ENCODE measurements at places on chromosomes 1 and 21.

DNA sequence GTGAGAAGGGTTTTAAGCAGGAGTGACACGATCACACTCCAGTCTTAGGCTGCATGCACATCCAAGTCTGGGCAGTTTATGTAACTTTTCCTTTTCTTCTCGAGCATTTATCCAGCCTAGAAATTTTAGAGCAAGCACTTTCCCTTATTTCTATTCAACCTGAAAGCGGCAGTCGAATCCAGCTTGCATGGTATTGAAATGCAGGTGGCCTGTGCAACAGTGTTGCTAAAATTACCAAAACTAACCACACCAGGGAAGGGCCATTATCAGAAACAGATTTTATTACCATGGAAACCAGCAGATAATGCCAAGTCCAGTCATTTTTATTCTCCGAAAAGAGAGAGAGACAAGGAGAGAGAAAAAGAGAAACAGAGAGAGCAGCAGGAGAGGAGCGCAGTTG, 179.9 kb upstream of the ZC3H12A start:
- DNase-seq, result no peak

- DNase-seq, result no peak
Observed at GRCh38 chr1:184824691-184825323, 70.1 kb upstream of the EDEM3 start.

- DNase-seq, result no peak
Observed at GRCh38 chr1:93525431-93525830, 77.5 kb downstream of the FNBP1L start.

GRCh38 chr21:8990326-8991087, 1530.9 kb upstream of the TPTE start:
- no peak for DNase-seq

- DNase-seq, result no peak
Observed at GRCh38 chr1:162823231-162823630, 32.7 kb downstream of the HSD17B7 start.

DNA sequence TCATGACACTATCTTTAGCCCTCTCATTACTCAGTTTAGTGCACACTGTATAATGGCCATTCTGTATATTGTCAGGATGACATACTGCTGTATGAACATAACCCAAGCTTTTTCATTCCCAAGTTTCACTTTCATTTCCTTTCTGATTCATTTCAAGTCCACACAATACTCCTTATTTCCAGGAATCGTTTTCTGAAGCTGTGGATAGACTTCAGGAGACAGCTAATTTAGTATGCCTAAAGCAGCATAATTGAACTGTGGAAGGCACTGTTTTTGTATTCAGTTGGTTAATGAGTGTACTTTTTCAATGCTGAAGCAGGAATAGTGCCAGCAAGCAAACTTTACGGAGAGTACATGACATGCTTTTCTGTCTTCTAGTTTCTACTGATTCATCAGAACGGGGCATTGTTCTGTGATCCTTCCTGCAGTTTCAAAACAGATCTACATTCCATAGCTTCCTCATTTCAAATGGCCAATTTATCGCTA, 578.5 kb upstream of the ZP4 start:
- no peak for DNase-seq

- DNase-seq, result no peak
Observed at GRCh38 chr1:10687782-10688408, 108.6 kb downstream of the CASZ1 start.

DNA sequence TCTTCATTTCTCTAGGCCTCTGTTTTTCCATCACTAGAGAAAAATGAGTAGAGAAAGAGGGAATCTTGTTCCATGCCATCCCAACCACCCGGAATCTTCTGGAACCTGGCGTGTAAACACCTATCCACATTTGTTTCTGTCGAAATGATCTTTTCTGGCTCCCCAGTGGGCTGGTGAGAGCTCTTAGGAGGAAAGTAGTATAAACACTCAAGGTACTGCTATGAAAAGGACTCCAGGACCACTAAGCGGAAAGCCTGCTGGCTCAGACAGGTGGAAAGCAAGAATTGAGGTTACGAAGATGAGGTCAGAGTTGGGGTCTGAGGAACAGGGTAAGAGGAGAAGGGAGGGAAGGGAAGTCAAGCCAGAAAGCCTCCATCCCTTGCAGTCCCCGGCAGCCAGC, 90.8 kb downstream of the PLXNA2 start:
- no peak for DNase-seq

GRCh38 chr1:207502726-207503125, 6.8 kb downstream of the CR1 start:
- no peak for DNase-seq
